T-cell (primary cell): ENCODE measurements at places on chromosomes 5 and 9.

- no peak for DNase-seq
These were observed 5.4 kb downstream of the PTGES2 start for GRCh38 chr9:128121924-128122808.

DNA sequence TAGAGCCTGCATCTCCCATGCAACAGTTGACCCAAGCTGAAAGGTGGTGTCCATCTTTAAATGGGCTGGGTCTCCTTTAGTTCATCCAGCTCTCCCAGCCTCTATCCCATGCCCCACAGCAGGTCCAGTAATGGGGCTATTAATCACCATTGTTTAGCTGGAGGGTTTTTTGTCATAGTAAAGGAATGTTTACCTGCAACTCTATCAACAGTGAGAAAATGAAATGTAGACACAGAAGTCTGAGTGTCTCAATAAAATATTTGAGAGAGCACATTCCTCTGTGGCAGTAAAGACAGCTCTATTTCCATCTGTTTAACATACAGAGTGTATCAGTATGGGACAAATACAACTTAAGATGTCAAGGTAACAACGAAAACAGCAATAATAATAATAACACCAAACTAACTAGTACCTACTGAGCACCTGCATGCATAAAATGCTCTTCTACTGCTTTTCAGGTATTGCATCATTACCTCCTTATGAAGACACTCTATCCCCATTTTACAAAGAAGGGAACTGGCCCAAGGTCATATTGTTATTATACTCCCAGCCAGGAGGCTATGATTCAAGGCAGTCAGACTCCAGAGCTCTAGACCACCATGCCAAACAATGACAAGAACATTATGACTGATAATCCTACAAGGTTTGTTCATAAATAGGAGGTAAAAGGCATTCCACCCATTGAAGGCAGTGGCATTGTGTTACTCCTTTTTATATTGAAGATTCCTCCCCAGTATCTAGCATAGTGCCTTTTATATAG lies 21.0 kb upstream of the C5orf58 start:
- DNase-seq, result no peak

- no peak for DNase-seq
These were observed 30.2 kb upstream of the NRG2 start for GRCh38 chr5:140073296-140073695.

DNA sequence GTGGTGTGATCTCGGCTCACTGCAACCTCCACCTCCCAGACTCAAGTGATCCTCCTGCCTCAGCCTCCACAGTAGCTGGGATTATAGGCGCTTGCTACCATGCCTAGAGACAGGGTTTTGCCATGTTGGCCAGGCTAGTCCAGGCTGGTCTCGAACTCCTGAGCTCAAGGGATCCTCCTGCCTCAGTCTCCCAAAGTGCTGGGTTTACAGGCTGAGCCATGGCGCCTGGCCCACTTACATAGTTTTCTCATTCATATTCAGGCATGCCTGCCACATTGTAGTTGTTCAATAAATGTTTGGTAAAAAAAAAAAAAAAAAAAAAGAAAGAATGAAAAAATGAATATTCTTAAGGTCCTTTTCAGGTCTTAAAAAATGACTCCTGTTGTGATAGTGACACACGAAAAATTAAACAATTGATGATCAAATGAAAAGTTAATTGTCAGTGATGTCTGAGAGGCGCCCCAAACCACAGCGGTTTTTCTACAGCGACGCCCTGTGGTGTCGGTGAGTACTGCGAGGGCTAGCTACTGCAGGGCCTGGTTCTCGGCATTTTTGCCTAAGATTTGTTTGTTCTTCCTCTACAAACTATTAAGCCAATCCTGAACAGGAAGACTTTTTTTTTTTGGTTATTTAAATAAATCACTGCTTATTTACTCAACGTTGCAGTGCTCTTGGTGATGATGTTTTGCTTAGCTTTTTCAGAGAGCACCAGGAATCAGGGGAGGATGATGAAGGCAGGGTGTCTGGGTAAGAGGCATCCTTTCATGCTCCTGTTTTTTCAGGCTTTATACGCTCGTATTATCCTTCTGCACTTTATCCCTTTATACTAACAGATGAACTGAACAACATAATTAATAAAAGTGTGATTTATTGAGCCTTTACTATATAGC lies 67.0 kb upstream of the DPYSL3 start:
- DNase-seq, result peak; percentile 9

GRCh38 chr9:80383331-80383730 lies 811.6 kb downstream of the TLE4 start:
- DNase-seq, result no peak

GRCh38 chr9:28456861-28457260 lies 883.6 kb upstream of the C9orf72 start:
- DNase-seq, result no peak

DNA sequence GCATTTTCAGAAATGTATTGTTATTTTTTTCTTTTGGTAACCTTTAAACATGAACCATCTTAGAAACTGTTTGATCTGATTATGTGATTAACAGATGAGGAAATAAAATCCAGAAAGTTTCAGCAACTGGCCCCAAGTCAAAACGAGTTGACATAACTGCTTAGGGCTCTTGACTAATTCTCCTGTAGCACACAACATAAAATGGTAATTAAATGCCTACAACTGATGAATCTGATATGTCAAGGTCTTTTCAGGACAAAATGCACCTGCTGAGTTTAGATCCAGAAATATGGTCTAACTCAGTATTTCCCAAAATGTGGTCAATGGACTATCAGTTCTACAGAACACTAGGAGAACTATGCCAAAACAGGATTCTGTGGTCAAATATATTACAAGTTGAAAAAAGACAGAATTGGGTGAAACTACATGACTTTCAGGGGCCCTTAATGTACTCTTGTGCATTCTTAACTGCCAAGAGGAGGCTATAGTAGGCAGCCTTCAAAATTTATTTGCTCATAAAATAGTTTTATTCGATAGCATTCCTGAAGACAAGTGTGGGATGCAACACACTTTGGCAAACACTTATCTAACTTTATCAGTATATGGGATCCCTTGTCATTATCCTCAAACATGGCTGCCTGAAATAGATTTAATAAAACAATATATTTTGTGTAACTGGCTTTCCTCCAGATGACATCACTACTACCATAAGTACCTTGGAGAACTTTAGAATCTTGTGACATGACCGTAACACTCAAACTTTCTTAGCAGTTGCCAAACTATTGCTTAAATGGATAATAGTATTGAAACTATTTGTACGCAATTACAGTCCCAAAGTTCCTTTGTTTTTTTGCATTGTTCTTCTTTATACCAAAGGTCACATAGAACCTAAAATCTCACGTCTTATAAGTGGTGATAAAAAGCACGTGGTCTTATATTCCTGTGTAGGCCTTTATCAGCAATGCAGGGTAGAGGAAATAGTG lies 59.4 kb downstream of the FBN2 start:
- no peak for DNase-seq

GRCh38 chr9:122426723-122427122 lies 51.0 kb downstream of the OR1J1 start:
- no peak for DNase-seq

DNA sequence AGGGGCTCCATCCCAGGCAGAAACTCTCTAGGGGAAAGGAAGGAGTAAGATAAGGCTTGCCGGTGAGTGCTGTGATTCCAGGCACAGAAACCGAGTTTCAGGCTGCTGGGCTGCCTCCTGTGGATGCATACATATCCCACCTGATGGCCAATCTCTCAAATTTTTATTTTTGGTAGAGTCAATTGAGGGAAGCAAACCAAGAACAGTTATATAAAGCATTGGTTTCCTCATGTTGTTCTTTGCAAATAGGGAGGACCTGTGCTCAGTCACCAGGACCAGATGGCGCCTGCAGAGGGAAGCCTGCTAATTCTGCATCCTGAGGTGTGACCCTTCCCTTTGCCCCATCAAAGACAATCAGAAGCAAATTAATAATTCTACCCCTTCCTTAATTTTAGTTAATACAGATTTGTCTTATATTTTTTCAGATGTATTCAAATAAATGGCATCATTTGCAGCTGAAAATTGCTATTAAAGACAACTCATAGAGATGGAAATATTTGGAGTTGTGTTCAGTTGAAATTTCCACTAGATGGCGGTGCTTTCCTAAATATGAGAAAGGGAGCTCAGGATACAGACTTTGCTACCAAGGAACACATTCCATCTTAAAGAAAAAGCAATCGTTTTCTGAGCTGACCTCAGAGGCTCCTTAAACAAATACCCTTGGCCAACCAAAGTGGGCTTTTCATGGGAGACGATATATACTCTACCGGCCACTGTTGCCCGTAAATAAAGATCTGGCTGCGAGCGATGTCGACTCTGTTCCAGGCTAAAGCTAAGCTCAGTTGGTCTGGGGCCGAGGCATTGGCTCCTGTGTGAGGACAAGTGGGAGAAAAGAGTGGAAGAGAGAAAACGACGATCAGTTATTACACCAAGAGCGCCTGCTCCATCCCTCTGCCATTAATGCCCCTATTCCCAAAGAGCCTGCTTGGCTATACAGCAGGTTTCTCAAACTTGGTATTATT lies 225.7 kb upstream of the KLF9 start:
- DNase-seq, result no peak

DNA sequence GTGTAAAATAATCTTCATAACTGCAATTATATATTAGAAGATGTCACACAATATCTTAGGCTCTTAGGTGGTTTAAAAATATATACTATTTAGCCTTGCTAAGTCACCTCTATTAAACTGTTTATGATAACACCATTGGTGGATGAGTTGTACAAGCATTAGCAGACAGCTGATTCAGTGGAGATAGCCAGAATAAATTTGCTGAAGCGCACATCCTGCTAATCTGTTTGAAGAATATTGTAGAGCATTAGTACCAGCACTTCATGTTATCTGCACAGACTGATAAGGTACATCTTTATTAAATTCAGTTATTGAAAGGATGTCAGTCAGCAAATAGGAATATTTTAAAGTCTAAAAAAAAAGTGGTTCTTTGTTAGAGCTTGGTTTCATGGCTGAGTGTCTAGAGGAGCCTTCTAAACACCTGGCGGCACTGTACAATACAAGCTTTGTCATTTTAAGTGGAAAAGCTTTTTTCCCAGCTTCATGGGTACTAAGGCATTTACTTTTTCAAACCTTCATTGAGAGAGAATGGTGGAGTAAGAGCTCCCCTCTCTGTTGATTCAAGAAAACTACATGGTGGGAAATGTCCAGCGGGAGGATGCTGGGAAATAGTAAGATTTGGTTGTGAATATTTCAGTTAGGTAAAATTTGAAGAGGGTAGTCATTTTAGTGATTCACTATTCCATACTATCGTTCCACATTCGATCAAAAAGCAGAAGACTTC lies 275.1 kb downstream of the SLF1 start:
- no peak for DNase-seq

- DNase-seq, result no peak
These were observed 6.3 kb downstream of the SLC35D2 start for GRCh38 chr9:96376891-96377874.

GRCh38 chr5:109196823-109197160 lies 213.0 kb downstream of the PJA2 start:
- DNase-seq, result no peak

- DNase-seq, result peak; percentile 38
These were observed 25.7 kb downstream of the UTP15 start for GRCh38 chr5:73591102-73591695.

DNA sequence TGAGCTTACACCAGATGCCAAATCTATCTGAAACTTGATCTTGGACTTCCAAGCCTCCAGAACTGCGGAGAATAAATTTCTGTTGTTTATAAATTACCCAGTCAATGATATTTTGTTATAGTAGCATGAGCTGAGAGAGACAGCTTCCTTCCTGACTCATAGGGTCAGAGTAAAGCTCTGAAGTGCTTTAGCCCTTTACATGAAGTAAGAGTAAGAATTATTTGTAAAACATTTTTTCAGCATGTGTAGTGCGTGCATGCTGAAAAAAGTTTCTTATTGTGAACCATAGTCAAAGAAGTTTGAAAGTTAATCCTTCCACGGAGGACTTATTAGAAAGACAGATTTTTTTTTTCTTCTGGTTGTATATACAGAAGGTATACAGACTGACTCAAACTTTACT lies 172.4 kb downstream of the DMRT2 start:
- no peak for DNase-seq

- no peak for DNase-seq
These were observed 3.5 kb downstream of the LHX2 start for GRCh38 chr9:124014956-124015660.

DNA sequence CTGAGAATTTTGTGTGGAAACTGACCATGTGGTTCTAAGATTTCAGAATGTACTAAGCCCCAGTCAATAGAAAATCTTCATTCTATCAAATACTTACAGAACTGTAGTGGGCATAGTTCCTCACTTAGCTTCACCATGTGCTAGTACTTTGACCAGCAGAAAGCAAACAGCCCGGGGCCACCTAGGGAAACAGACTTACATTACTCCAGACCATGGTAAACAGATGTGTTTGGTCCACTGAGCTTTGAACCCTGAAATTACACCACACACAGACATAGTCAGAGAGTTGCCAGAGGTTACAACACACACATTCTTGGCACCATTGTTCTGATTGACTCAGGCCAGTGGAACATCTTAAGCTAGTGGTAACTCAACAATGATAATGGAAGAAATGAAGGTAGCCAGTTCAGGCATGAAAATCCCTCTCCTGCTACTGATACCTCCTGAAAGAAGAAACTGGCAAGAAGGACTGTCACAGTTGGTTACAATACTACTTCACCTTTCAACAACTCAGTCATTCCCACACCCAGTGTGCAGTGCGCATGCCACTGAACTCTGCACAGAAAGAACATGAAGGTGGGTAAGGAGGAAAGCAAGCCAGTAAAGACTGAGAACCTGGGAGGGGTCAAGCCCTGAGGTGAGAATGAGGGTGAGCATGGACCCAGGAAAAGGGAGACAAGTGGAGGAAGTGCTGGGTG lies 18.7 kb upstream of the LECT2 start:
- DNase-seq, result no peak

GRCh38 chr5:178777520-178777919 lies 47.1 kb upstream of the ZNF354A start:
- DNase-seq, result no peak

- DNase-seq, result no peak
These were observed 203.7 kb downstream of the NXNL2 start for GRCh38 chr9:88738709-88739108.

GRCh38 chr5:144487761-144488160 lies 317.1 kb downstream of the KCTD16 start:
- DNase-seq, result no peak

DNA sequence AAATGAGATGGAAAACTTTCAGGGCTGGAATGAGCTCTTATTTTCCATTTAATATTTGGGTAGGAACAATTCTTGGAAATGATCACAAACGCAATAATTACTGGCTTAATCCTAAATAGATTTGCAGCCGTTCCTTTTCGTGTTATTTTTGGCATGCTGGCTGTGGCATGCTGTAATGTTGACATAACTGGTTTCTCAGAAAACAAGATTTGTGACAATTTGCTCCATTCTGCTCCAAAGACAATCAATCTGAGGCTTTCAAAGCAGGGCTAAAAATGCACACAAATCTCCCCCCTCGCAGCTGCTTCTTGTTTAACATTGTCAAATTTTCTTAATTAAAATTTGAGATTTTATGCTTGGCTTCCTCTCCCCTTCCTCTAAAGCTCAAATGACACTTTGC lies 151.2 kb downstream of the TTC39B start:
- no peak for DNase-seq

DNA sequence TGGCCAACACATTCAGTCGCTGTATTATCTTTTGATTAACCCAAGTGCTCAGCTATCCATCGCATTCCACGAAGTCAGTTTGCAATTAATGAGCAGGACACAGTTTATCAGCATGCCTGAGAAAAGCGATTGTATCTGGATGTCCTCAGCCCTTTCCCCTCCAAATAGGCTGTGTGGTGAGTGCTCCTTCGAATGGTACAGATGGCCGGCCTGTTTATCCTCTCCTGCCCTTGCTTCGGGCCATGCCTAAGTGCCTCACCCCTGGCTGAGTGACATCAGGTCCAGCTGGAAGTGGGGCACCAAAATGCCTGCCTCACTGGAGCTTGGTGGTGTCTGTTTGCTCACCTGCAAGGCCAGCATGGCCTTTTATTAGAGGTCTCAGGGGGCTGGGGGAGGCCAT lies 317.3 kb downstream of the GADD45G start:
- DNase-seq, result no peak
